Neural progenitor cell (in vitro differentiated cells): ENCODE measurements at places on chromosomes 16 and 17.

- DNase-seq = no peak
Observed at GRCh38 chr16:68005211-68005610, 5.9 kb upstream of the DPEP2 start.

- DNase-seq = peak; percentile 17
Observed at GRCh38 chr17:9948928-9949327, 43.9 kb upstream of the RCVRN start.

- DNase-seq = no peak
Observed at GRCh38 chr17:66522591-66523272, 220.3 kb downstream of the PRKCA start.

- DNase-seq = no peak
Observed at GRCh38 chr16:47377154-47377553, 83.7 kb downstream of the ITFG1 start.

DNA sequence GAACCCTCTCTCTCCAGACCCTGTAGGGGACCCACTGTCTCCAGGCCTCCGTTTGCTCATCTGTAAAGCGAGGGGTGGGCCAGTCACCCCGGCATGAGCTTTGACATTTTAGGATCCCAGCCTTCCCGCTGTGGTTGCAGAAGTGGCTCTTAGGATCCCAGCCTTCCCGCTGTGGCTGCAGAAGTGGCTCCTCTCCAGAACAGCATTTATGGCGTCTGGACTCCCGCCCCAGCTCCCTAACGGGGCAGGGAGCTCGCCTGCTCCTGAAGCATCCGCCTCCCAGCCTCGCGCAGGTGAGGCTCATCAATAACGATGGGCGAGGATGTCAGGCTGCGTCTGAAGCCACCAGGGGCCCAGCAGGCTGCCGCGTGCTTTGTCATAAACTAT lies 222.3 kb upstream of the TNRC6C start:
- DNase-seq = peak; percentile 38

- no peak for DNase-seq
Observed at GRCh38 chr16:1828645-1829410, 1.8 kb downstream of the FAHD1 start.

DNA sequence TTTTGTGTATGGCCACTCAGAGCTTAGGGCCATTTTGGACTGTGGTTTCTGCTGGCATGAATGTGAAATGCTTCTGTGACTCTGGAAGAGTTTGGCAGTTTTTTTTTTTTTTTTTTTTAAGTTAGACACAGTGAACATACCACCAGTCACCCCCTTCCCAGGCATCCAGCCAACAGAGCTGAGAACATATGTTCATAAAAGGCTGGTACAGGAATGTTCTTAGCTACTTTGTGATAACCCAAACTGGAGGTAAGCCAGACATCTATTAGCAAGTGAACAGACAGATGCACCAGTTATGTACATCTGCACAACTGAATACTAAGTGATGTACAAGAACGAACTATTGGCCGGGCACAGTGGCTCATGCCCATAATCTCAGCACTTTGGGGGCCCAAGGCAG lies 92.7 kb downstream of the ABCC1 start:
- DNase-seq = no peak

DNA sequence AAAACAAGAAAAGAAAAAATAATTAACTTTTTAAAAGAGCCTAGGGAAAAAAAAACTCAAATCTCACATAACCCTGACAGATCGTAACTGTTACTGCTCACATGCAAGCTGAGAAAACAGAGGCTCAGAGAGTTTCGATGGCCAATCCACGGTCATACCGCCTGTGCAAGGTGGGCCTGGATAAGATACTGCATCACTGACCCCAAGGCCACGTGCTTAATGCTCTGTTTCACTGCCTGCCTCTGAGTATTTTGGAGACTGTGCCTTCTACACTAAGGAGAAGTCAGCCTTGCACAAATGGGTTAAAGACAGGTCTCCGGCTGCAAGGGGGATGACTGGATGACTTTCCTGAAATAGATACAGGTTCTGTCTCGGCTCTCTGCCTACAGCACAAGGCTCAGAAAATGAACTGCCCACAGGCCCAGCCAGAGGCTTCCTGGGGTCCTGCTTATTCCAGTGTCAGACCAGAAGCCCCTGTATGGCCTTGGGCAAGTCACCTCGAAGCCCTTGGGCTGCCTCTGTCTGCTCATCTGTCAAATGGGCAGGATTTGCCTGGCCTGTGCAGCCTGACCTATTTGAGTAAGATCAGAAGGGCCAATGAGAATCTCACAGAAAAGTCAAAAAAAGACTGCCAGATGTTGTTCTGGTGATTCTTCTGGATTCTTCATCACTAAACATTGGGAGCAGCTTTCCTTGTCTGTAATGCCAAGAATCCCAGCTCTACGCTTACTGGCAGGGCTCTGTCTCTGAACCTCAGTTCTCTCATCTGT lies 25.8 kb downstream of the CNGB1 start:
- no peak for DNase-seq

- peak; percentile 2 for DNase-seq
Observed at GRCh38 chr17:60525328-60525684, 736 bp downstream of the APPBP2 start.

DNA sequence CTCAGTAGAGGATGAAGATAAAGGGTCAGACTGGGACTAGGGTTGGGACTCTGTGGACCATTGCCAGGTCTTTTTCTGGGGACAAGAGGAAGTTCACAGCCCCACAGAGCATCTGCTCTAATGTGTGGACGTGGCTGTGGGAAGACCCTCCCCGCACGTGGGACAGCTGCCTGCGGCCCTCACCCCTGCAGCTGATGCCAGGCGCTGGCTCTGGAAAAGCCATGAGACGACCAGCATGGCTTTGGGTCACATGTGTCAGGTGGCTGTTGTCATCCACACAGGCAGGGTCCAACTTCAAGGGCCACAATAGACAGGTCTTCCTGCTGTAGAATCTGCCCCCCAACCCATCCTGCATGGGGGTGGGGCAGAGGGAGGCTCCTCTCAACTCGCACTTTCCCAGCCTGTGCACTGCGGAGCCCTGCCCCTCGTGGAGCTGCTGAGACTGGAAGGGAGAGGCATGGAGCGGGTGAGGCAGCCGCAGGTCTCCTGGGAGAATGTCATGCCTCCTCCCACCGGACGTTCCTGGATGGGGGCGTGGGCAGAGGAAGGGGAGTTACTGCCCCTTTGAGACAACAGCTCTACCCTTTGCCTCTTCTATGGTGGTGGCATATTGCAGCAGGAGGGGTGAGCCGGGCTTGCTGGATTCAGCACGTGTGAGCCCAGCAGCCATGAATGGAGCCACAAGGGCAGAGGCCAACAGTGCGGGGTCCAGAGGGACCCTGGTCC lies 53.4 kb downstream of the PIMREG start:
- no peak for DNase-seq

DNA sequence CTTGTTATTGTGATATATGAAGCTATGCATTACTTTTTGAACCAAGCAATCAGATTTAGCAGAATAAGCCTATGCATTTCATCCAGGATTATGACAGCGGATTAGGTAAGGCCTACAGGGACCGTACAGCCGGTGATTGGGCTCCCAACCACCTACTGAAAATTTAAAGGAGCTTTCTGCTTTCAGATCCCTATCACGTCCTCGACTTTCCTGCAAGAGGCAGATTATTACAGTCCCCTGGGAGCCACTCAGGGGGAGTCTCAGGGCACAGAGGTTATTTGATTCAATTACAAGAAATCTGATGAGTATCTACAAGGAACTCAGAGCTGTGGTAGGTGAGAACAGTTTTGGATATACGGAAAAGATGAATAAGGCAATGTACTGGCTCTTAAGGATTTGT lies 80.7 kb downstream of the HS3ST3B1 start:
- DNase-seq = no peak

DNA sequence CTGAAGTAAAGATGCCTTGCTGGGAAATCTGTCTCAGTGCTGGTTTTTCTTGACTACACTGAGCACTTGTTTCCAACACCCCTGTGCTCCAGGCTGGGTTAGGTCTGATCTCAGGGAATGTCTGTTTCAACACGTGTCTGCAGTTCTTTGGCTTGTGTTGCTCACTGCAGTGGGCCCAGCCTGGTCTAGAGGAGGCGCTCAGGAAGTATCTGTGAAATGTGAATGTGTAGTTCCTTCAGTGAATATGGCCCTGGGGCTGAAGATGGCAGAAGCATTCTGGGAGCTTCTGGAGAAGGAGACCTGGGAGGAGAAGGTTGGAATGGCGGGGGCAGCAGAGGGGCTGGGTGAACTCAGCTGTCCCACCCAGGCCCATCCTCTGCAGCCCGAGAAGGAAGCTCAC lies 8.1 kb upstream of the YPEL3 start:
- no peak for DNase-seq

GRCh38 chr17:57747221-57748017 lies 2.3 kb upstream of the CCDC182 start:
- DNase-seq = peak; percentile 73

- DNase-seq = no peak
Observed at GRCh38 chr16:74623839-74624235, 16.9 kb upstream of the GLG1 start.

- DNase-seq = no peak
Observed at GRCh38 chr17:50922721-50923405, 56.7 kb upstream of the TOB1 start.

GRCh38 chr16:66273053-66273452 lies 93.4 kb upstream of the CDH5 start:
- no peak for DNase-seq

DNA sequence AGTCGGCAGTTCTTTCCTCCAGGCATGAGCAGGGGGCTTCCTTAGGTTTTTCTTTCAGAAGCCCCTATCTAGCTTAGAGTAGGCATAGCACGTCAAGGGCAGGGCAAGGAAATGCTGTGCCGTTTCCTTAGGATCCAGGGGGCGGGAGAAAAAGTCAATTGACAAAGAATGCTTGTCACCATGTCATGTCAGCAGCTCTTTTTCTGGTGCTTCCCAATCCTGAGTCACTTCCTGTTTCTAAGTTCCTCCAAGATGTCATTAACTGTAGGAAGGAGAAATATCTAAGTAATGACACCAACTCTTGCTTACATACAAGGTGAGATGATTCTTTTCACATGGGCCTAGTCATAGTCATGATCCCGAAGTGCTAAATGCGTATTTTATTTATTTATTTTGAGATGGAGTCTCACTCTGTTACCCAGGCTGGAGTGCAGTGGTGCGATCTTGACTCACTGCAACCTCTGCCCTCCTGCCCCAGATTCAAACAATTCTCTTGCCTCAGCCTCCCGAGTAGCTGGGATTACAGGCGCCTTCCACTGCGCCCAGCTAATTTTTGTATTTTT lies 35.2 kb downstream of the GJC1 start:
- DNase-seq = no peak

DNA sequence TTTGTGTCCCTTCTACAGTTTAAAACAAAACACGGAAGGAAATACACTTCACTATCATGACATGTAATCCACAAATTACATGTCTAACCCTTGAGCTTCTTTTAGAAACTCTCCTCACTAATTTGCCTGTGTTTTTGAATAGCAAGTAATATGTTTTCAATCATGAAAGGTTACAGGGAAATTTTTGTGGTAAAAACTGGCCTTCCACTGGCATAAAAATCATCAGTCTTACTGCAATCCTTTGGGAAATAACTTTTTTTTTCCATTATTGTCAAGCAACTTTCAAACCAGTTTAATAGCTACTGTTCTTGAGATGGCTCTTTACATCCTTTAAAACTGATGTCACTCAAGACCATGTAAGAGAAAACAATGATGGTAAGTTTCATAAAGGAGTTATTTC lies 27.0 kb downstream of the MYO1D start:
- DNase-seq = no peak

DNA sequence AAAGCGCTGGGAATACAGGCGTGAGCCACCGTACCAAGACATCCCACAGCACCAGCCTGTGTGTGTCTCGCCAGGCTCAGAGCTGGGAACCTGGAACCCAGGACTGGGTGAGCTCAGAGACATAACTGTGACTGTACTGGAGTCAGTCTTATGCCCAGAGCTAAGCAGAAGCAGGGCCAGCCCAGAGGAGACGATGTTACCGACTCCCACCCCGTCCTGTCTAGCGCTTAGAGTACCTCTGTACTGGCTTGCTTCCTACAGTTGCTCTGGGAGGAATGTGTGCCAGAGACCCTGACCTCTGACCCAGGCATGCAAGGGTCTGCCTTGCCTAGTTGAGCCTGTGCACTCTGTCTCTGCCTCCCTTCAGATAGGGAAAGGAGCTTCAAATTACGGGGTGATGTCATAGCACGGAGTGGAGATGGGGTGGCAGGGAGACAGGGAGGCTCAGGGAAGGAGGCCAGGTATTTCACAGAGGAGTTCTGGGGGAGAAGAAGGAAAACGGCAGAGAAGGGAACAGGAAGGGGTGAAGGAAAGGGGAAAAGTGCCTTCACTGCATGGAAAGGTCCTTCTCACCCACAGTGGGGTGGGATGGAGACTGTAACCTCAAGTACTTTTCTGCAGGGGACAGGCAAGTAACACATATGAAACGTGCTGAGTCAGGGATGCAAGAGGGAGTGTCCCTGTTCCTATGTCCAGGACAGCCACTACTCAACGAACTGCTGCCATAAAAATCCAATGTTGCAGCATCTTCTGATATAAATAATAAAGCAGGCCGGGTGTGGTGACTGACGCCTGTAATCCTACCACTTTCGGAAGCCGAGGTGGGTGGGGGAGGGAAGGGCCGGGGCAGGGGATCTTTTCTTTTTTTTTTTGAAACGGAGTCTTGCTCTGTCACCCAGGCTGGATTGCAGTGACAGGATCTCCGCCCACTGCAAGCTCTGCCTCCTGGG lies 5.8 kb upstream of the ARMC5 start:
- peak; percentile 48 for DNase-seq

DNA sequence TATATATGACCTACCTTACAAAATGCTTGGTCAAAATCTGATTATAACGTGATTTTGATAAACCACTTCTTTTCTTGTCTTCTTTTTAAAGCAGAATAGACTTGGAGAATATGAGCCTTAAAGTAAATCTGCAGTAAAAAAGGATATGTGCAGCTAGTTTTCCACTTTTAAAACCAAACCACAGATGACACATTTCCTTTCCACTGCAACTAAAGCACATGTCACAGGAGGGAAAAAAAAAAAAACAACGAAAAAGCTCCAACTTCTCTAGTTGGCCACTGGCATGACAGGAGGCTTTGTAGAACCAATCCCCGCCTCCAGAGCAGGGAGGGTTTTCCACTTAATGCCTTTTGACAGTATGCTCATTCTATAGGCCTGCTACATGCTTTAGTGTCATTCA lies at the start of gene EVI2A:
TSS of gene EVI2A (minus strand) at position 142 of the 400 bp plus-strand sequence. CDS start 2,609 bp downstream, outside the sequence.
- DNase-seq = peak; percentile 3

DNA sequence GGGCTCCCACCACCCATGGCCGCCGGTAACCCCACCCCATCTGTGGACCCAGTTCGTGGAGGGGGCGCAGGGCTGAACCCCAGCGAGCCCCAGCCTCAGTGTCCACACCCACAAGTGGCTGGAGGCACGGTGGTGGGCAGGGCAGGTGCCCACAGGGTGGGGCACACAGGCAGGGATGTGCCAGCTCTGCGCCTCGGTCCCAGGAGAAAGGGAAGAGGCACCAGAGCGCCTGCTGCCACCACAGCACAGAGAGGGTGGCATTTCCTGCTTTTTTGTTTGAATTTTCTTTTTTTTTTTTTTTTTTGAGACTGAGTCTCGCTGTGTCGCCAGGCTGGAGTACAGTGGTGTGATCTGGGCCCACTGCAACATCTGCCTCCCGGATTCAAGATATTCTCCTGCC lies 19.0 kb downstream of the ZFPM1 start:
- DNase-seq = no peak

- DNase-seq = no peak
Observed at GRCh38 chr16:75351183-75351582, 82.1 kb downstream of the CFDP1 start.

- peak; percentile 28 for DNase-seq
Observed at GRCh38 chr16:12900156-12900555, 1.2 kb upstream of the SHISA9 start.
